ENCODE measurements at places on chromosomes 2 and 18.

GRCh38 chr2:120851116-120851773 lies 115.6 kb downstream of the GLI2 start:
- no peak for DNase-seq

GRCh38 chr18:13187498-13187897 lies 31.1 kb upstream of the LDLRAD4 start:
- no peak for DNase-seq

DNA sequence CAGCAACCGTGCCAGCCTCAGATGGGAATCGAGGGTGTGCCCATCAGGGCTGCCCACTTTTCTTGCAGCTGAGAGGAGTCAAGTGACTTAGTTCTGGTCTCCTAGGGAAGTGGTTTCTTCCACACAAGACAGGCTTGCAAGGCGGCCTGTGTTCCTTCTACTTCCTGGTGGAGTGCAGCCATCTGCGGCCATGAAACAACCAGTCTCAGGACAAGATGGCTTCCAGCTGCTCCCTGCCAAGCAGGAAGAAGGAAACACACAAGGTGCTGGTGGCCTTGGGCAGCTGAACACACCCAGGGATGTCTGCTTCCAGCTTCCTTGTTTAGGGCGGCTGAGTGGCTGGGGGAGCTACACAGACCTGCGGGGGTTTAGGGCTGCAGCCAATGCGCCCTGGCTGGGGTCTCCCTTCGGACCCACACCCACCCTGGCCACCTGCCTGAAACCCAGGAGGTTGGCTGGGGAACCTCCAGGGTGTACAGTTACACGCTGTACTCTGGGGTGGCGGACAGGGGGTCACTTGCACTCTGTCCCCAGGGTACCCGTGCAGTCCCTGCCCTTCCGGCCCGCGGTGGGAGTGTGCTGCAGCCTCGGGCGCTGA lies 34.7 kb downstream of the PTPN18 start:
- no peak for DNase-seq

DNA sequence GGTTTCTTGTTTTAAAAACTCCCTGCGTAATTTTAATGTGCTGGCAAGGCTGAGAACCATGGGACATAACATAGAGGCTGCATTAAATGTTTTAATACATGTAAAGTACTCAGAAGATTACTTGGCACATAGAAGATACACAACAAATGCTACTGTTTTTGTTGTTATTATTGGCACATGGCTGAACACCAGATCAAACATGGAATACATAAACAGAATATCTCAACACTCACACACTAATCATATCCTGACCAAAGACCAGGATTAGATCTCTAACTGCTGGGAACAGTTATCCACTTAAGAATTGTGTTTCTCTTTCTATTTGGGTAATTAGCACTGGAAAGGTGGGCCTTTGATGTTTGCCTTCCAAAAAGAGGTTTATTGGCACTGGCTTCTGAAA lies 69.3 kb downstream of the KCNE4 start:
- DNase-seq, result no peak

DNA sequence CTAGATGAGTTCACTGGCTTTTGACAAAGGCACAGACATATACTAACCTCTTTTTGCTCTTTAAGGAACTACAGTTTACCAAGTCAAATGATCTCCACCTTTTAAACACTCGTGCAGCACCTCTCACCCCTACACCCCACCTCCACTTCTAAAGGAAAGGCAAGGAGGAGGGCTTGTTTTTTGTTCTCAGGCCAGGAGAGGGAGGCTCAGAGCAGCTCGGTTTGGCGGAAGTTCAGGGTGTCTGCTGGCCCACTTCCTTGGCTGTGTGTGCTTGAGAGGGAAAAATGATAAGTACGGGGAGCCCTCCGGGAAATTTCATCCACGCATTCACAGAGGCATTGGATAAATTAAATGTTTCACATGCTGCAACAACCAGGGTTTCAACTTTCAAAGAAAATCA lies 667.9 kb downstream of the BCL11A start:
- no peak for DNase-seq

GRCh38 chr2:195509551-195509950 lies 147.5 kb upstream of the SLC39A10 start:
- DNase-seq, result no peak

GRCh38 chr2:241814393-241814642 lies 5.3 kb downstream of the NEU4 start:
- DNase-seq, result no peak

- no peak for DNase-seq
Observed at GRCh38 chr2:60861736-60862135, 19.6 kb upstream of the REL start.

DNA sequence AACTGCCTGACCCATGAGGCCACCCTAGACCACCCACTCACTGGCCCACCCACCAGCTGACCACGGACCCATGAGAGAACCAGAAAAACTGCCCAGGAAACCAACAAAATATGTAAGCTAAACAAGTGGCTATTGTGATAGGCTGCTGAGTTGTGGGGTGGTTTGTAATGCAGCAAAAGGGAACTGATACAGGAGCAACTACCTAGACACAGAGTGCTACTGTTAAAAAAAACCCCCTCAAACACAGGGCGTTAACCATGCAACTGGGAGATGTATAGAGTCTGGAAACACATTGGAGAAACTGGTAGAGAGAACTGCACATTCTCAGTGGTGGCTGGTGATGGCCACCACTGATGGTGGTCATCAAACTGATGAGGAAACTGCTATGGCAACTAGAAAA lies 206.3 kb upstream of the GYPC start:
- no peak for DNase-seq

DNA sequence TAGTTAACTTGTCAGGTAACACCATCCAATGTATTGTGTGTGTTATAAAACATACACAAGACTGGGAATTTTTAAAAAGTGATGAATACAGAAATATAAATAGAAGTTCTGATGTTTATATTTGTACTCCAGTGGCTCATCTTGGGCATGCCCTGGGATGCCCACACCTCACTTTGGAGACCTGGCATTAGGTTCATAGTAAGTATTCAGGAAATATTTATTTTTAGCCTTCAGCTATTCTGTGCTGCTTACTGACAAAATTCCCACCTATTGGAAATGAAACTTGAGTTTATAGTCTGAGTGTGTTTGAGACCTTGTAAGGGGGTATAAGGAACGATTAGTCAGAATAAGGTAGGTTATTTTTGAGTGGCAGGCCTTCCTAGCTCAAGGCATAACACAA lies 67.5 kb downstream of the MYO1B start:
- DNase-seq, result no peak

GRCh38 chr18:68462148-68462547 lies 252.8 kb downstream of the TMX3 start:
- no peak for DNase-seq

GRCh38 chr2:190802129-190802528 lies 78.5 kb upstream of the GLS start:
- DNase-seq, result no peak

GRCh38 chr2:118322406-118322805 lies 234.1 kb downstream of the INSIG2 start:
- no peak for DNase-seq

DNA sequence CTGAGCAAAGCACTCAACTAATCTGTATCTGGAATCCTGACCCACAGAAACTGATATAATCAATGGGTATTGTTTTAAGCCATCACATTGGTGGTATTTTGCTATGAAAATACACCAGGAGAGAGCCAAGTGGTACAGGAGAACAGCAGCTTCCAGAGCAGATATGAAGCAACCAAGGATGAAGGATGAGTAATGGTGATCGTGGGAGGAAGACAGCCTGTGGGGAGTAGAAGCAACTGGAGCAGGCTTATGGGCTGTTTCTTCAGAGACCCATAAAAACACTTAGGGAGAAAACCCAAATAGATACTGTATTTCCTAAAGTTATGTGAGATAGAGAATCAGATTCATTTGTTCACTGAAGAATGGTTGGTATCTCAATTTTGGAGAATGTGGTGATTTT lies 330.8 kb downstream of the NUP35 start:
- DNase-seq, result no peak

DNA sequence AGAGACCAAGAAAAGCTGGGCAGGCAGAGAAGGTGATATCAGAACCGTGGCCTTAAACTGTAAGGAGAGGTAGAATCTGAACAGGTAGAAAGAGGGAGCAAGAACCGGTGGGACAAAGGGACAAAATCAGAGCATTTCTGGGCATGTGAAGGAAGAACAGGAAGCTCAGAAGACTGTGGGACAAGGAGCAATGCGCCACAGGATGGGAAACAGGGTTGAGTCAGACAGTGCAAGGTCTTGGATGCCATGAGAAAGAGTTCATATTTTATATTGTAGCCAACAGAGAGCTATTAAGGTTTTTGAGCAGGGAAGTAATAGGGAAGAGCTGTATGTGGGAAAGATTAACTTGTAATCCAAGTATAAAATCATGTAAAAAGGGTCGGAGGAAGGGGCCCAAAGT lies 106.4 kb upstream of the UGP2 start:
- DNase-seq, result no peak

- DNase-seq, result no peak
Observed at GRCh38 chr2:233273120-233273519, 21.6 kb downstream of the ATG16L1 start.

GRCh38 chr18:36311026-36311570 lies 13.6 kb downstream of the FHOD3 start:
- DNase-seq, result peak; percentile 92

GRCh38 chr2:77018219-77018618 lies 504.0 kb downstream of the LRRTM4 start:
- no peak for DNase-seq

DNA sequence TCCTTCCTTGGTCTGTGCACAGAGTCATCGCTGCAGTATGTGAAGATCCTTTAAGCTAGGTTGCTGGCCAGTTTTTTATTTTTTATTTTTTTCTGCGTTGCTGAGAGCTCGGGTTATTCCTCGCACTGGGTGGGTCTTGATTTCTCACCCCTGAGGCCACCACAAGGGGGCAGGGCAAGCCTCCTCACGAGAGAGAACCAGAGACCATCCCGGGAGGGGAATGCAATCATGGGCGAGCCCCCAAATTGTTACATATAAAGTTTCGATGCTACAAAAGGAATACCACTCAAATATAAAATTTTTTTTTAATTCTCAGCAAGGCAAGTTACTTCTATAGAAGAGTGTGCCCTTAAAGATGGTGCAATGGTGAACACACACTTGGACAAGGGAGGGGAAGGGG lies 24.9 kb downstream of the HTR2B start:
- DNase-seq, result peak; percentile 39

GRCh38 chr18:9708434-9709303 lies 568 bp downstream of the RAB31 start:
- no peak for DNase-seq

DNA sequence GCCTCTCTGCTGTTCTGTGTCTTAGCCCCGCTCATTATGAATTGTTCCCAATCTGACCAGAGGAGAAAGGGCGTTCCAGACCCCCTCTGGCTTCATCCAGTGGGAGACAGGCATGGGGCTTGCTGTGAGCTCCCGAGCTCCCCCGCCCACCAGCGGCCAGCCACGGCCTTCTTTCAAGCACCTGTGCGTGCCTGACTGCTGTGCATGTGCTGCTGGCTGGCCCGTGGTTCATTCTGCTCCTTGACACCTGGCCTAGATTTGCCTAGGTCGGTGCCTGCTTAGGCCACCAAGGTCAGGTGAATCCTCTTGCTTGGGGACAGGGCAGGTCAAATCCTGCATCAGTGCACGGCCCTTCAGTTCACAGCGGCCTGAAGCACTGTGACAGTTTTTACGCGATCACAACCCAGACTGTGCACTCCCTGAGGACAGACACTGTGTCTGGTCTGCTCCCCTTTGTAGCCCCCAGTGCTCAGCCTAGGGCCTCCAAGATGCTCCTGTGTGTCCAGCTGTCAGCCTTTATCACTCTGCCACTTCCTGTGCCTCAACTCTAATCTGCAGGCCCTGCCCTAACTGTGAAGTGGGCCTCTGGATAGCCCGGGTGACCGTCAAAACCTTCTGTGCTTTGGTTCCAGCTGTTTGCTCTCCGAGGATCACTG lies 3.6 kb upstream of the LPIN1 start:
- no peak for DNase-seq

- no peak for DNase-seq
Observed at GRCh38 chr2:74100254-74101216, 47.2 kb downstream of the BOLA3 start.

GRCh38 chr2:240687045-240687740 lies 4.5 kb upstream of the AQP12A start:
- DNase-seq, result no peak

GRCh38 chr18:10453261-10453805 lies 1.1 kb upstream of the APCDD1 start:
- DNase-seq, result no peak

- DNase-seq, result no peak
Observed at GRCh38 chr18:49094136-49094535, 143.4 kb upstream of the SMAD7 start.

DNA sequence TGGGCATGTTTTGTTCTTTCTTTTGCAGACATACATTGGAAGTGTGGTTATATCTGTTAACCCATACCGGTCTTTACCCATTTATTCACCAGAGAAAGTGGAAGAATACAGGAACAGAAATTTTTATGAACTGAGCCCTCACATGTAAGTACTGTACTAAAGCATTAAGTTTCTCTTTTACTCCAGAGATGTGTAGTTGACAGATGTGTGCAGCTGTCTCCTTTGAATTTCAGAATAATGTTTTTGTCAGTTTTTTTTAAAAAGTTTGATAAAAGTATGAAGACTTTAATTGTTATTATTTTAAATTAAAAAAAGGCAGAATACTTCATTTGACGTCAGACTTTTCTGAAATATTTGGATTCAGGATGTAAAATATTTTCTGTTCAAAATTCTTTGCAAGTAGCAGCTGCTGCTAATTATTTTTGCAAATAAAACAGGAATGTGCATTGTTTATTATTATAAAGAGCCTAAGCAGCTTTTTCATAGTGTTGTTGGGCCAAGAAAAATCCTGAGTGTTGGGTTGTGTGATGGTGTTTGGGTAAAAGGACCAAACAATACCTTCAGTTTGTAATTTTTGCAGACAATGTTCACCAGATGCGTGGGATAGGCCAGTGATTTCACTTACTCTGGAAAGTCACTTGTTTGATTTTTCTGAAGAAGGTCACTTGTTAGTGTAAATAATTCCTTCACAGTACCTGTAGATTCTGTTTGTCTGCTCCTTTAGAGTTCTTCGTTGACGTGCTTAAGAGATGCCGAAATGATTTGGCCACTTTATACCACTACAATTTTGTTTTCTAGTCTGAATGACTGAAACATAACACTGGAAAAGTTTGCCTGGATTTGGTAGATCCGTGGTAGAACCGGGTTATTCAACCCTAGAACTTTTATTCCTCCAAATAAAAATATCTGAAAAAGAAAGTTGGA lies 51.1 kb downstream of the MYO1B start:
- no peak for DNase-seq

DNA sequence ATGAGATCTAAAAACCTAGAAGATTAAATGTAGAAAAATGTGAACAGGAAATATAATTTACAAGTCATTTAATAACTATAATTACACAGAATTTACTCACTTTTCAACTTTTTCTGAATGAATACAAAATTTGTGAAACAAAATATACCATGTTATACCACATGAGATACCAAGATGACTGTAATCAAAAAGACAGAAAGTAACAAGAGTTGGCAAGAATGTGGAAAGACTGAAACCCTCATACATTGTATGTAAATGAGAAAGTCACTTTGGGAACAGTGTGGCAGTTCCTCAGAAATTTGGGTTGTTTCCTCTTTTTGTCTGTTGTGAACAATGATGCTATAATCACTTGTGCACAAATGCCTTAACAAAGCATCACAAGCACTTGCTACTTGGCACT lies 145.4 kb upstream of the ZNF804A start:
- DNase-seq, result no peak

Measured in WERI-Rb-1 (cell line).